ENCODE measurements at places on chromosomes 7 and 10.

DNA sequence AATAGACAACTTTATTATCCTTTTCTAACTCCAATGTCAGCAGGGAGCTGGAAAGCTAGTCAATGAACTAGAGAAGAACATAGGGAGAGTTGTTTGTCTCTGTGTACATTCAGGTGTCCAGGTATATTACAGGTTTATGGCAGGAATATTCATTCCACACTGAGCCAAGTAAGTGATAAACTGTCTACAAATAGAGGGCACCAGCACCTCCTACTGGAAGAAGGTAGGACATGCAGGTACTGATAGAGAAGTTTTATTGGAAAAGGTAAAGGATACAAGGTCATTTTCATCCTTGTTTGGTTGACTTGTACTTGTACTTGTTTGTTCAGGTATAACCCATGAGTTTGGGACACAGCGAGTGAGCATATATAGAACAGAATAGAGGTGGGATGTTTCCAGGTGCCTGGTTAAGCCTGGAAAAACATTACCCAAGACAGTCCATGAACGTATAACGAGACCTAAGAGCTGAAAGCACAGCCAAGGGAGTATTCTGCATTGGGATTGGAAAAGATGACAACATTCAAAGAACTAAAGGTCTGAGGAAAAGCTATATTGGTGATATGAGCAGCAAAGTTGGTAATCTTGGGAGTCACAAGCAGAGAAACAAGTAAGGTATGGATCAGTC is 61.4 kb upstream of the PPP1R3C start:
- DNase-seq: no peak

DNA sequence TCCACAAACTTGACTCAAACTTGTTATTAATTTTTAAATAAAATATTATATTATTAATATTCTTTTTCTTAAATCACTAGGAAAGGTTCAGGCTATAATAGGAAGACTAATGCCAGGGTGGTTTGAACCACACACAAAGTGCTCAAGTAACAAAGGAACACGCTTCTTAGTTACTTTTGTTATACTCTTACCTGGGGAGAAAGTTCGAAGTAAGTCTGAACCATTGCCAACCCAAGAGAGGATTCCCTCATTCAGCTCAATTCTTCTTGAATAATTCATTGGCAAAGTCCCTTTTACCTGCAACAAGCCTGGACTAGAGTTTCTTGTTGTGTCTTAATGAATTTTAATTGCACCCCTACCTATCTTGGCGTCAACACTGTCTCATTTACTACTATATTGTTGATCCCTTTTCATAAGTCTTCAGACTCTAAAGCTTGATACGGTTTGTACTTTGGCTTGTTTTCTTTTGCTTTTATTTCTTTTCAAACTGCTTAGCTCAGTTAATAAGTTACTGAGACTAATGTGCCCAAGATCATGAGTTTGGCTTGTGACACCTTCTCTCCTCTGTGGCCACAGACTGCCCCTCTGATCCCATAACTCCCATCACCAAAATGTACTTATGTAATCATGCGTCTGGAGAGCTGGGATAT is 10.2 kb upstream of the C10orf67 start:
- DNase-seq: no peak

DNA sequence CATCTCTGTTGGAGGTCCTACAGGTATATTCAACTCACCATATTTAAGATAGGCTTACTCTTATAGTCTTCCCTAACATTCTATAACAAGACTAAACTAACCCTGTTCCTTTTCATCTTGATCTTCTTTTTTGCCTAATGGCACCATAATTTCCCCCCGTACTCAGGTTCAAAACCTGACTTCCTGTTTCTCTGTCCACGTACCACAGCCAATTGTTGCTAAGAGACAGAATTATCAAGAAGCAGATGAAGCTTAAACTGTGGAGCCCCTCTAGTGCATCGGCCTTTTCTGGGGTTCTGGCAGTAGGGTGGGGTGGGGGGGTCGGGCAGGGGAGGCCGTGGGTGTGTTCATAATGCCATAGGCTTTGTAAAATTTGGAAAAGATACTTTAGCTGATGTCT is 109.2 kb downstream of the EVX1 start:
- DNase-seq: no peak

DNA sequence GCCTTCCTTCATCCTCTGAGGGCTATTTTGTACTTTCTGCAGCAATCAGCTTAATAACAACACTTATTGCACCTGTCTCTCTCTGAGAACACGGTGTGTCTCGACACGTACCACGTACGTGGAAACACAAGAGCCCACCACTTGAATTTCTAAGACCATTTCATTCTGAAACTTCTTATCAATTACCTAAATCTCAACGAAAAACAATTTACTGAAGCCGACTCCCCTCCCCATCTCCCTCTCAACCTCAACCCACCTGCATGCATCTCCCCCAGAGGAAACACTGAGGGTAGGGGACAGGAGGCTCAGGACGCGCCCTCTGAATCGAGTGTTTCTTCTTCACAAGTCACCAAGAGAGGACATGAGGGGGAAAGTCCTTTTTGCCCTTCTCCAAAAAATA is 278.6 kb downstream of the USP6NL start:
- no peak for DNase-seq

- DNase-seq: no peak
Measured at GRCh38 chr10:589961-590680, 99.3 kb downstream of the DIP2C start.

DNA sequence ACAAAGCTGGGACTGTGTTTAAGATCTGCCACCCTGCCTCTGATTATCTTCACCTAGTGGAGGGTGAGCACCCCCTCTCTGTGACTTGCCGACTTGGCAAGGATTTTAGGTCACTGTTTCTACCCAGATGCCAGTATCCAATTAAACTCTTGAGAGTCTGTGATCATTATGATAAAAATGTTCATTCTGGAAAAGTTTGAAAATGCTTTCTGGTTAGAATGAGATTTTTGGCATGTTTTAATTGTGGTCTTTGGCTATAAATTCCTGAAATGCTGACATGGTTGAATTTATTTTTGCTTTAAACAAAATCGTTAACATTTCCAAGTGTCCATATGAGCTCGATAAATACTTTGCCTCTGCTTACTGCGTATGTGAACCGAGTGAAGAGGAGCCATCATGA is 221.4 kb downstream of the BICC1 start:
- DNase-seq: no peak

DNA sequence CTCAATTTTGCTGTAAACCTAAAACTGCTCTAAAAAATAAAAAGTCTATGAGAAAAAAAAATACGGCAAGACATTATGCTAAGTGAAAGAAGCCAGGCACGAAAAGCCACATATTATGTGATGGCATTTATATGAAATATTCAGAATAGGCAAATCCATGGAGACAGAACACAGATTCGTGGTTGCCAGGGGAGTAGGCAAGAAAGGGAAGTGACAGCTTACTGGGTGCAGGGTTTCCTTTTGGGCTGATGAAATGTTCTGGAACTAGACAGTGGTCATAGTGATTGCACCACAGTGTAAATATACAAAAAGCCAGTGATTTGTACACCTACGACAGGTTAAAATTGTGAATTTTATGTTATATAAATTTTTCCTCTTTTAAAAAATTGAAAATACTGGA is 41.3 kb upstream of the GLI3 start:
- no peak for DNase-seq

DNA sequence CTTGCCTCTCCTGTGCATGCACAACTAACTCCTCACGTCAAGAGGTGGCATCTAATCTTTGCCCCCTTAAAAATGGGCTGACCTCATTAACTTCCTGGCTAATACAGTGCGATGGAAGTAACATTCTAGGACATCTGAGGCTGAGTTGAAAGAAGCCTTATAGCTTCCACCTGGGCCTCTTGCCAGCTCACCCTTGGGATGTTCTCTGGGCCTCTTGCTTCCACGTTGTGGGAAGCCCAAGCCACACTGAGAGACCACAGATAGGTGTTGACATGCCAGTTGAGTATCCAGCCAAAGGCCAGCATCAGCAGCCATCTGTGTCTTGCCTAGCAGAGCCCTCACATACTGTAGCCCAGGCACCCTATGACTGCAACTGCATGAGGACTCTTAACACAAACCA is 60.8 kb upstream of the GDF10 start:
- DNase-seq: no peak

DNA sequence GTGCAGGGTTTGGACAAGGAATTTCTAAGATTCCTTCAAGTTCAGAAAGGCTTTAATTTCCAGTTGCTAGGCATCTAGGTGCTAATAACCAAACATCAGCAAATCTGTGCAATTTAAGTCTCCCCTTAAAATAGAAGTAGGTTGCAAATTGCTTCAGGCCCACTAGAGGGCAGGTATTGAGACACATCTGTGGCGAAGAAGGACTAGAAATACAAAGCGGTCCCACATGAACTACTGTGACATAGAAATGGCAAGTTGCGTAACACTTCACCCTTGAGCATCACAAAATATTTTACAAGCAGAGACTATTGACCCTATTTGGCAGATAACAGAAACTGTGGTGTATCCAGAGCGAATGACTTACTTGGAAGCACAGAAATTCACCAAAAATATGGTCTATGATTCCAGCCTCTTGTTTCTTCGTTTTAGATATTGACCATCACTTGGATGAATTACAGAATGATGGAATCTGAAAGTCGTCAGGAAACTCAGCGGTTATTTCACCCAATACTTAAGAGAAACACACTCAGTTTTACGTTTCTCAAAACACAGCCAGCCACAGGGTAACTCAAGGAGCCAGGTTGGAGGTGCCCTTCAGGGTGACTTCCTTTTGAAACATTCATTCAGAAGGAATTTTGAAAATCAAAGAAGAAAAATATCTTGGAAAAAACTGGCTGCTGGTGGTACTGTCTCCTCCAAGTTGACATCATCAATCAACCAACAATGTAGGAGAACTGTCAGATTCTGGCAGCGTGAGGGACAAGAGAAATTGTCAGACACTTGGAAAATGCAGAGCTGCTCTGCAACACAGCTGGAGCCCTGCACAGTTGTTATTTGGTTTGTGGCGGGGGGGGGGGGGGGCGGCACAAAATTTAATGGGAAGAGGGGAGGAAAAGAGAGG is 256.3 kb upstream of the MINDY3 start:
- DNase-seq: no peak

- no peak for DNase-seq
Measured at GRCh38 chr10:126286256-126286780, 102.0 kb downstream of the ADAM12 start.

DNA sequence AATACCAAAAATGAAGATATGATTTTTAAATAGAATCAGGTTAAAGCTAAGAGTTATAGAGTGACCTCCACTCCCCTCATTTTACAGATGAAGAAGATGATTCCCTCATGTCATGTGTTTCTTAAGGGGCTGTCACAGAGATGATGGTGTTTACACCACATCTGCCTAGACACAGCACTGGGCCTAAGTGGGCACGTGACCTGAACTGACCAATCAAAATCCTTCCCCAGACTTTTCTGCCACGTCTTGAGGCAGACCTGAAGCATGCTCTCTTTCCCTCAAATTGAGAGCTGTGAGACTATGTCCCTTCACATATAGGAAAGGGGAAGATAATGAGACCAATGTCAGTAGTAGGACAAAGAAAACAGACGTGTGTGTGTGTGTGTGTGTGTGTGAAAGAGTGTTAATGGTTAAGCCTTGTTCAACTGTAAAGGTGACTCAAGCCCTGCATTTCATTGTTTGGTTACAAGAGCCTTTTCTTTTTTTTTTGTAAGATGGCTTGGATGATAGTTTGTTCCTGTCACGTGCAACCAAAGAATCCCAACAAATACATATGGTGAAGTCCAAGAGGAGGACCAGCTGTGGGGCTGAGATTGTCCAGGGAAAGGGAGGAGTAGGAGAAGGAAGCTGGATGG is 172.8 kb upstream of the AOAH start:
- no peak for DNase-seq

DNA sequence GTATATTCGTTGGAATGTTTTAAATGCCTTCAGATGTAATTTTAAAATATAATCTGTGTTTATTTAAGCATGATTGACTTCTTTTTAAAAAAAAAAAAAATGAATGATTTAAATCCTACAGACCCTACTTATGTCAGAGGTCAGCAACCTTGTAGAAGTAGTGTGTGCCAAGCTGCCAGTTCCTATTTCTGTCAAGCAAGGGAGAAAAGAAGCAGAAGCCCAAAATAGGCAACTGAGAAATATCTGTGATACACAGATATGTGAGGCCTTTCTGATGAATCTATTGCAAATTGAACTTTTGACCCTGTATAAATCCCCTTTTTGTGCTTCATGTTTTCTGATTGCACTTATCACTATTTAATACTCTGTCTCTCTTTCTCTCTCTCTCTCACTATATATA is 199.5 kb downstream of the LRRN3 start:
- DNase-seq: no peak

DNA sequence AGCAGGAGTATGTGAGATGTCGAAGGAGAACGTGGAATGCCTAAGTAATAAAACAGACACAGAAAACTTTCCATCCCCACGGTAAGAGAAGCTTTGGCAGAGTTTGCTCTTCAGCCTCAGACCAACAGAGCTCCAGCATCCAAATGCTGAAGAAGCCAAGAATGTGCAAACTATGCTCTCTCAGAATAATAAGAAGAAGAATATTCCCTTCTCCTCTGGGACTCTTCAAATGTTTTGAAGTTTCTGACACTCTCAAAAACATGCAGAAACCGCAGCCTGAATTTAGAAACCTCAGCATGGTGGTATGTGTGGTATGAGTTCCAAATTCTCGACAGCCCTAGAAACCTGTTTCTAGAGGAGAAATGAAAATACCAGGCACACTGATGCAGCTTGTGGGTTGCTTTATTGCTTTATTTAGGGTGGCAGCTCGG is 113.3 kb downstream of the KCNMA1 start:
- no peak for DNase-seq

DNA sequence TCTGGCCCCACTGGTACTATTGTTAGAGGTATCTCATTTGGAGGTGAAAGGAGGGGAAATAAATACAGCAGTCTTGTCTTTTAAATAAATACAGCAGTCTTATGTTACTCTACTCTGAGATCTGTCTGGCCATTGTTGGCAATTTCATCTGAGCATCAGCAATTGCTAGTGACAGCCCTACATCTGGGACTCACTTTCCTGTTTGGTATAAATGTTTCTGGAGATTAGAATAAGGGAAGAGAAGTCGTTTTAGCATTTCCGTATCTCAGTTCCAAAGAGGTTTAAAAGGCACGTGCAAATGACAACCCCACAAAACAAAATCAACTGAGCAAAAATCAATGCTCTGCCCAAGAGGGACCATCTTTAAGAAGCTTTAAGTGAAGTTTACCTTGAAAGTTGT is 18.1 kb upstream of the CNNM2 start:
- no peak for DNase-seq

DNA sequence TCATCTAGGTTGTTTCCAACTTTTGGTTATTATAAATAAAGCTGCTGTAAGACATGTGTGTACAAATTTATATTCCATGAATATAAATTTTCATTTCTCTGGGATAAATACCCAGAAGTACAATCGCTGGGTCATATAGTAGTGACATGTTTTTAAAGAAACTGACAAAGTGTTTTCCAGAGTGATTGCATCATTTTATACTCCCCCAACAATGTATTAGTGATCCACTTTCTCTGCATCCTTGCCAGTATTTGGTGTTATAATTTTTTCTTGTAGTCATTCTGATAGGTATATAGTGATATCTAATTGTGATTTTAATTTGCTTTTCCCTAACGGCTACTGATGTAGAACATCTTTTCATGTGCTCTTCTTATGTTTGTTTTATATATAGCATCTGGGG is 27.0 kb upstream of the ARHGAP21 start:
- no peak for DNase-seq

Measured in NCI-H2227 treated with DMSO at 0.1 percent for 48 hours (cell line).